ENCODE measurements at places on chromosomes 16 and 17.

DNA sequence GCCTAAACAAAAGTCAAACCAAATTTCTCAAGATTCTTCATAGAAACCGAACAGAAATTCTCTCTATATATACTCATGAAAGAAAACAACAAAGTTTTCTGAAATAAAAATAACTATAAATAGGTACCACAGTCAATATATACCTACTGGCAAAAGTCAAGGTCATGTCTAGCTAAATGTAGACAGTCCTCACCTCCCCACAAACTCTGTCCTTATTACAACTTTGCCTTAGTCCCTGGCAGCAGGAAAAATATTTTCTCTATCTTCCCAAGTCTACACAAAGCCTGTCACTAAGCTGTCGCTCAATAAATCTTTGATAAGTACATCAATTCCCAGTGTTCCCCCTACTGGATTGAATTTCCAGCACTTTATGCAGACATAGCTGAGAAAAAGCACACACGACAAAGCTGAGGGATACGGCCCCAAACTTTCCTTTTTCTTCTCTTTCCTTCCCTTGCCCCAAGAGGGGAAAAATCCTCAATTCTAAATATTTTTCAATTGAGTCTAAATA is 2.7 kb downstream of the CFAP20 start:
- DNase-seq = no peak

- no peak for DNase-seq
Measured at GRCh38 chr17:7855660-7856010, 769 bp downstream of the TMEM88 start.

GRCh38 chr17:61000911-61001310 is 323.3 kb downstream of the BCAS3 start:
- DNase-seq = no peak

- DNase-seq = no peak
Measured at GRCh38 chr16:87474017-87474416, 18.8 kb downstream of the ZCCHC14 start.

GRCh38 chr16:4987250-4987579 is 29.1 kb downstream of the SEC14L5 start:
- no peak for DNase-seq

GRCh38 chr17:13920413-13920812 is 148.9 kb upstream of the COX10 start:
- DNase-seq = peak; percentile 25

DNA sequence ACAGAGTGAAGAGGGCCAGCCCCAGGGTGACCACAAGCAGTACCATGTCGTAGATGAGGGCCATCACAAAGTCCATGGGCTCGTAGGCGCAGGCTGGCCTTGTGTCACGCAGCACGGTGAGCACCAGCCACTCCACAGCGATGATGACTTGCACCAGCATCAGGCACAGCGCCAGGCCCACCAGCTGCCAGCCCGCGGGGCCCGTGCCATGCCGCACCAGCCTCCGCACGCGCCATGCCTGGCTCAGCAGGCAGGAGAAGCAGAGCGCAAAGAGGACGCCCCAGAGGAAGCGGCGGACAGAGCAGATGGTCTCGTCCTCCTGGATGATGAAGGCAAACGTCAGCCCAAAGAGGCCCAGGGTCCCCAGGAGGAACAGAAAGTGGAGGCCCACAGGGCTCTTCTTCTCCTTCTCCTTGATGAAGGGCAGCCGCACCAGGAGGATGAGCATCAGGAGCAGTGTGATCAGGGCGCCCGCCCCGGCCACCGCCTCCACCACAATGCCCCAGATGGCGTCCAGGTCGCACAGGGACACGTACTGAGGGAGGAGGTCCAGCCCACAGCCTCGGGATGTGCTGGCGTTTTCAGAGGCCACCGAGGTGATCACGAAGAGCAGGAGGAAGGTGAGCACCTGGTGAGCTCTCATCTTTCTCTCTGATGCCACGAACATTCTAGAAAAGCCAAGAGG is 12.3 kb downstream of the GPRC5B start:
- DNase-seq = no peak

- DNase-seq = no peak
Measured at GRCh38 chr17:45791935-45792334, 7.8 kb downstream of the CRHR1 start.

GRCh38 chr17:74082886-74083285 is 120.6 kb upstream of the RPL38 start:
- no peak for DNase-seq

- peak; percentile 56 for DNase-seq
Measured at GRCh38 chr16:728131-728889, 1.4 kb downstream of the HAGHL start.

DNA sequence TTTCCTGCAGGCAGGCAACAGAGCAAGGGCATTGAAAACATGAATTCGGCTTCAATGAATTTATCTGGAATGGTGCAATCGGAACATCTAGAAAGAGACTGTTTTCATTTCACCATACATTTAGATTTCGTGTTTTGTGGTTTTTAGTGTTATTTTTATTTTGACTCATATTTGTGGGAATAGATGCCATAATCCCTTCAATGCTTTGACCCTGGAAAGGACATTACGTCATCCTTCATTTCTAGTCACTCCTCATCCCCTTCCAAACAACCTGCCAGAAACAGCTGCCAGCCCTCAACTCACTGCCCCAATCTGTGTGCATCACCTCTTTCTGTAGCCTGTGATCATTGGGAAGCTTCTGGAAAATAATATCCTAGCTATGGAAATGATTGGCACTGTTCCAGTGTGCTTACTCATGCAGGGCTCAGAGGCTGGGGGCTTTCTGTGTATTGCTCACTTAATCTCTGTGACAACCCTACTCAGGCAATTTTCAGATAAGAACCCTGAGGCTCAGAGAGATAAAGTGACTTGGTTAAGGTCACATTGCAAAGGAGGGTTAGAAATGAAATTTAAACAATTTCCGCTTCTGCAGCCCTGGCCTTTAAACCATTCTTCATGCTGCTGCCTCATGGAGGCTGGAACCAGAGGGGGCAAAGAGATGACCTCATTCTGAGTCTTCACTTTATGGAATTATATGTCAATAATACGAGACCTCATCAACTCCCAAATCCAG is 9.5 kb upstream of the KSR1 start:
- DNase-seq = peak; percentile 38

GRCh38 chr16:28931801-28932225 is at the start of gene CD19:
TSS of gene CD19 (plus strand) at chr16:28931971. CDS start at chr16:28932001, 30 bp downstream.
- DNase-seq = no peak

DNA sequence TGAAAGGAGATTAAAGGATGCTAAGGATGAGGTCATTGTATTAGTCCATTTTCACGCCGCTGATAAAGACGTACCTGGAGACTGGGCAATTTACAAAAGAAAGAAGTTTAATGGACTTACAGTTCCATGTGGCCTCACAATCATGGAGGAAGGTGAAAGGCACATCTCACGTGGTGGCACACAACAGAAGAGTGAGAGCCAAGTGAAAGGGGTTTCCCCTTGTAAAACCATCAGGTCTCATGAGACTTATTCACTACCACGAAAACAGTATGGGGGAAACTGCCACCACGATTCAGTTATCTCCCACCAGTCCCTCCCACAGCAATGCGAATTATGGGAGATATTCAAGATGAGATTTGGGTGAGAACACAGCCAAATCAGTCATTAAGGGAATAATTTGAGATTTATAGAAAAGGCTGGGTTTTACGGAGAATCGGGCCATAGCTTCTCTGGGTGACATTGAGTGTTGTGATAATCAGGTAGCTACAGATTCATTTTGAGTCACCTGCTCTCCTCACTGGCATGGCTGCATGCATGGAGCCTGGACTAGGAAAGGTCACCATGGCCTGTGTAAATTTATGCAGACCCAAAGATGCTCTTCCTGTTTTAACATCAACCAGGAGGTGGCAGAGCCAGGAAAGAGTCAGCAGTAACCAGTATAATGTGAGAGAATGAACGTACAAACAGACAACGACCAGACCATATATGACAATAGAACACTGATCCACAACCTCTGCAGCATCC is 40.5 kb upstream of the DYNLRB2 start:
- no peak for DNase-seq

- DNase-seq = no peak
Measured at GRCh38 chr17:42653179-42654124, 5.6 kb upstream of the TUBG2 start.

- DNase-seq = peak; percentile 47
Measured at GRCh38 chr16:80997139-80997798, 9.4 kb downstream of the CMC2 start.

DNA sequence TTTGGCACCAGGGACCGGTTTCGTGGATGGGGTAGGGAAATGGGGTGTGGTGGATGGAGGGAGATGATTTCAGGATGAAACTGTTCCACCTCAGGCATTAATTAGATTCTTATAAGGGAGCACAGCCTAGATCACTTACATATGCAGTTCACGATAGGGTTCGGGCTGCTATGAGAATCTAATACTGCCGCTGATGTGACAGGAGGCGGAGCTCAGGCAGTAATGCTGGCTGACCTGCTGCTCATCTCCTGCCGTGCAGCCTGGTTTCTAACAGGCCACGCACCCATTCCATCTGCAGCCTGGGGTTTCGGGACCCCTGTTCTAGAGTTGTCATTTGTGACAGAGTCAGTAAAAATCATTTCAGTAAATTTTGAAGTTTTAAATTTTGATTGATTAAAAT is 99.7 kb downstream of the CHD9 start:
- no peak for DNase-seq

Measured in suppressor macrophage treated with lipopolysaccharide for 4 hours (primary cell).